Kasumi-1 (cell line): ENCODE measurements at places on chromosomes 5 and 9.

DNA sequence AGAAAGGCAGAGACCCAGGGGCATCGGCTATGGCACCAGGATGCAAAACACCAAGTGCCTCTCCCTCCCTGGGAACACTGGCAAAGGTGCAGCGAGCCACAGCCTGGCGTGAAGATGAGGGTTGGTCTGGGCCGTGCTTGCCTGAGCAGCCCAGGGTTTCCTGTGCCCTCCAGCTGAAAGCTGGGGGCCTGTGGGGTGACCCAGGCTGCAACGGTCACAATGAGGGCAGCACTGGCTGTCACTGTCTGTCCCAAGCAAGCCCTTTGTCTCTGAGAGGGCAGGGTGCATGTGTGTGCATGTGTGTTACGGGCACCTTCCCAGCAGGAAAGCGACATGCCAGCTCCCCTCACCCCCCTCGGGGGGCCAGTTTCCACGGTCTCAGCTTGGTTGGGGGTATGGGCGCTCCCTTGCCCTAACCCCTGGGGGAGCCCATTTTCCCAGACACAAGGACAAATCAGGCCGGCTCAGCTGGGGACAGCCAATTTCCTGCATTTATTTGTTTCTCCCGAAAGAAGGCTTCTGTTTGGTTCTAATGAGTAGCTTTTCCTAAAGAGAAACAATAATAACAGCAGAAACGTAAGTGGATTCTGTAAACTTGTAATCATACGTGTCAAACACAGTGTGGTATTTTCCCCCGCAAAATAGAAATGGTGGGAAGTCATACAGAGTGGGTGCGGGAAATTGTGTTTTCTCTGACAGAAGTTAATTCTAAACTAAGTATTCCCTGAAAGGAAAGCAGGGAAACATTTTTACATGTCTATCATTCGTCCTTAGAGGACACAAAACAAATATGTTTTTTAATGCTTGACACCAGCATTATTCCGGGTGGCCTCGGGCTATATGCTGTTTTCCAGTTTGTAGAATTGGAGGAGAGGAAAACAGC, 21.3 kb downstream of the MRPL36 start:
- DNase-seq, result no peak

DNA sequence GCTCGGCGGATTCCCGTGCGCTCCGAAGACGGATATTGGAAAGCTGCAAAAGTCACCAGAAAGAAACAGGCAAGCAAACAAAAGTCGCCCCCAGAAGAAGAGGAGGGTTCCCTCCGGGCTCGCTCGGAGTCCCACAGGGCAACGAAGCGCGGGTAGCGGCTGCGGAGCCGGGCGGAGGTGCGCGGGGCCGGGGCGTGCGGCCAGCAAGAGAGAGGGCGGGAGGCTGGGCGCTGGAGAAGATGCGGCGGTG, at the start of gene FBN2:
FBN2 (minus strand) TSS at position 246 of the 250 bp plus-strand sequence. CDS start 642 bp downstream, outside the sequence.
- no peak for DNase-seq

- DNase-seq, result no peak
Observed at GRCh38 chr5:31343946-31344345, 150.5 kb downstream of the CDH6 start.

DNA sequence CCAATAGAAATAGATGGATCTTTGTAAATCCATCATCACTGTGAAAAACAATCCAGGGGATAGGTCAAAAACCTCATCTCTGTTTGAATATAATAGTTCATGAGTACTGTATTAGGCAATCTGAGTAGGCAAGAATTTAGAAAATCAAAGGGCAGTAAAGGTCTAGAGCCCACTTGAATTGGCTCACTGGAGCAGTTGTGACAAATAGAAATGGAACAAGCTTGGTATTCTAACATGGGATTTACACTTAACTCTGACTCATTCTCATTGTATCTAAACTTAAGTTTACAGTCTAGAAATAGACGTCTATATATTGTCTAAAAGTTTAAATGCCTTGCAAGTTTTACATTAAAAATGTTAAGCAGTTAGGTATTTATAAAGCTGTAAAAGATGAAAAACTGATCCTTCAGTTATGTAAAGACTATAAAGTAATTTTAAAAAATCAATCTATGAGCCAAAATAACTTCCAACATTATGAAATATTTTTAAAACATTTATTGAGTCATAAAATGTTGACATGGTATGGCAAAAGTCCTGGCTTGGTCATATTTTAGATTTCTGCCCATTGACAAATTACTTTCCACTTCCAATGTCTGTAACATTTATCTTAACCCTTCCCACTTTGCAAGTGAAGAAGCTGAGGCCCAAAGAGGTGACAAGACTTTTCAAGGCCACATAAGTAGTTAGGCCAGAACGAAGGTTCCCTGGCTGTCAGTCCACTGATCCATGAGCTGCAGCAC, 203.7 kb upstream of the NREP start:
- no peak for DNase-seq
